Kidney epithelial cell (primary cell): ENCODE measurements at places on chromosomes 5 and 9. TPM values are rescaled to one million over a fixed set of nuclear protein-coding genes. Genes with fewer than 3 reads are reported as not detected.

GRCh38 chr5:64301566-64301965, 135.9 kb downstream of the RNF180 start:
- DNase-seq = no peak

DNA sequence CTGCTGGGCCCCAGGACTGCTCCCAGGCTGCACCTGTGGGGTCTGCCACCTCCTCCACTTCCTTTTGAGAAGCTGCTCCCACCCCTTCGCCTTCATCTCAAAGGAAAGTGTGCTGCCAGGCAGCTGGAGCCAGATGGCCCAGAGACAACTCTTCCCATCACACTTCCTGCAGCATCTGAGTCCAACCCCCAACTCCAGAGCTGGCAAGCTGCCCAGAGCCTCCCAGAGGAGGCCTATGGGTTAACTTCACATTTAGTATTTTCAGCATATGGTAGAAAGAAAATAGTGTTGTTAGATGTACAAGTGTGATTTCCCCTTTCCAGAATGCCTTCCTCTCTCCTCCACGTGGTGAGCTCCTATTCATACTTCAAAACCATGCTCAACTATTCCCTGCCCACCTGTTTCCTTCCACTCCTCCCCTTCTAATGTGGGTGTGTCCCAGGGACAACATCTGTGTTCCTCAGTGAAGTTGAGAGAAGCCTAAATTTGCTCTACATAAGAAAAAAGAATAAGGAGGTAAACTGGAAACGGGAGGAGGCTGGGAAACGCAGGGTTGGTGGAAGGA, 38.6 kb upstream of the KCNMB1 start:
- DNase-seq = no peak

GRCh38 chr5:137260820-137261695, 238.1 kb downstream of the SPOCK1 start:
- no peak for DNase-seq

GRCh38 chr9:69526699-69527098, 145.5 kb downstream of the APBA1 start:
- no peak for DNase-seq

GRCh38 chr9:37739222-37739621, 14.4 kb upstream of the TRMT10B start:
- no peak for DNase-seq

- DNase-seq = no peak
Measured at GRCh38 chr9:80094176-80094771, 522.5 kb downstream of the TLE4 start.

DNA sequence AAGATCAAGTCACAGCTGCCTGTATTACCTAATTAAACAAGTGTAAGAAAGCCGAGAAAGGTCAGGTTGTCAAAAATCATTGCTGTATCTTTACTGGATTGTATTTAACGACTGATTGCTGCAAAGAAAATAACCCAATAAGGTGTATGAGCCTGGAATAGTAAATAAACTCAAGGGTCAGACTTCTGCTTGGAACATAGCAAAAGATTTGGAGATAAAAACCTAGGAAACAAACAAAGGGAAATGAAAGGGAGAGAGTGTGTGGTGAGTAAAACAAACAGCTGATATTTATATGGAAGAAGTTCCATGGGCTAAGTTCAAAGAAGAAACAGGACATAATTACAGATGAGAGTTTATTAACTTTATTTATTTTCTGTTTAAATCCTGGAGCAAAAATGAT, 354.0 kb downstream of the TLR4 start:
- DNase-seq = no peak

DNA sequence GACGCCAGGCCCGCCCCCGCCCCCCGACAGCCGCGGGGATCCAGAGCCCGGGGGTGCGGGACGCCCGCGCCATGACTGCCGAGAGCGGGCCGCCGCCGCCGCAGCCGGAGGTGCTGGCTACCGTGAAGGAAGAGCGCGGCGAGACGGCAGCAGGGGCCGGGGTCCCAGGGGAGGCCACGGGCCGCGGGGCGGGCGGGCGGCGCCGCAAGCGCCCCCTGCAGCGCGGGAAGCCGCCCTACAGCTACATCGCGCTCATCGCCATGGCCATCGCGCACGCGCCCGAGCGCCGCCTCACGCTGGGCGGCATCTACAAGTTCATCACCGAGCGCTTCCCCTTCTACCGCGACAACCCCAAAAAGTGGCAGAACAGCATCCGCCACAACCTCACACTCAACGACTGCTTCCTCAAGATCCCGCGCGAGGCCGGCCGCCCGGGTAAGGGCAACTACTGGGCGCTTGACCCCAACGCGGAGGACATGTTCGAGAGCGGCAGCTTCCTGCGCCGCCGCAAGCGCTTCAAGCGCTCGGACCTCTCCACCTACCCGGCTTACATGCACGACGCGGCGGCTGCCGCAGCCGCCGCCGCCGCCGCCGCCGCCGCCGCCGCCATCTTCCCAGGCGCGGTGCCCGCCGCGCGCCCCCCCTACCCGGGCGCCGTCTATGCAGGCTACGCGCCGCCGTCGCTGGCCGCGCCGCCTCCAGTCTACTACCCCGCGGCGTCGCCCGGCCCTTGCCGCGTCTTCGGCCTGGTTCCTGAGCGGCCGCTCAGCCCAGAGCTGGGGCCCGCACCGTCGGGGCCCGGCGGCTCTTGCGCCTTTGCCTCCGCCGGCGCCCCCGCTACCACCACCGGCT, 1.0 kb downstream of the FOXE1 start:
- no peak for DNase-seq

GRCh38 chr9:118522093-118523028, 818.2 kb downstream of the TLR4 start:
- peak; percentile 23 for DNase-seq

DNA sequence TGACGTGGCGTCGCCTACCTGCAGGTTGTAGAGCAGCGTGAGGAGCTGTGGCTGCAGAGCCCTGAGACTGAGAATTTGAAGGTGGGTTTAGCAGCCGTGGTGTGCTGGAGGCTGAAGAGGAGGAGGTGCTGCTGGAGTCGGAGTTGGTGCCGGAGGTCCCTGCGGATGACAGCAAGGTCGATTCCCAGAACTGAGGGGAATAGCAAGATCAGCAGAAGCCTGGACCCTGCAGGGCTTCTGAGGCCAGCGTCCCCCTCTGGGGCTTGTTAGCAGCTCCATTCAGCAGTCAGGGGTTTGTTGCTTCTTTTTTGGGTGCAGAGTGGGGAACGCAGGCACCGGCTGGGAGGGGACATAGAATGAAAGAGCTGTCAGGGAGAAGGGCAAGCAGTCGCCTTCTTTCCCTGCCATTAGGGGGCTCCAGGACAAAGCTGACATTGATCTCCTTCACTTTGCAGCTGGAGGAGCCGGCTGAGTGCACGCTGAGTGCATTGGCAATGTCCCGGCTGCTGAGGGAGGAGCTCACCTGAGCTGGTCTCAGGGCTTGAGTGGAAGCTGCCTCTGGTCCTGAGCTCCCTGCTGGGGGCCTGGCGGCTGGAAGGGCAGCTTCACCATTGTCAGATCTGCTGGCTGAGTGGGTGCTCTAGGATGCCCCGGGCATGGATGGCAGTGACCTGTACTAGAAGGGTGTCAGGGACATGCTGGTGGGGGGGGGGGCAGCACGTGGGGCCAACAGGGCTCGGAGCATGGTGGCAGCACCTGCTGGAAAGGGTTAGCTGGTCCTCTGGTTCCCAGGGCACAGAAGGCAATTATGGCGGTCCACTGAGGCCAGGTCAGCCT, 20.8 kb downstream of the OBP2B start:
- DNase-seq = no peak

GRCh38 chr5:68330574-68330973, 115.0 kb downstream of the PIK3R1 start:
- DNase-seq = no peak

DNA sequence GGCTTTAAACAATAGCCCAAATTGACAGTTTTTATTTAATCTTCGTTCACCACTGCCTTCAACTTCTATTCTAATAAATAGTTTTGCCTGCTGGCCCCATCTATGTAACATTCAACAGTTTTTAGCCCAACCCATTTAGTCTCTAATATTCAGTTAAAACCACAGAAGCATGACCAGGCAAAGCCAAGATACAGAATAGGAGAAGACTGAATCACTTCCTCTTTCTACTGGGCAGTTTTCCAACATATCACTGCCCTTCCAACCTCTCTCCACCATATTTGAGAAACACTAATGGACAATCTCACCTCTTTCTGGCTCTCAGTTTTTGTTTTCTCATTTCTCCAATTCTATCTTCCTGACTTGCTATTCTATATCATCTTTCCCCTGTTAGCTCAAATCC, 352.9 kb downstream of the DNAH5 start:
- peak; percentile 48 for DNase-seq

DNA sequence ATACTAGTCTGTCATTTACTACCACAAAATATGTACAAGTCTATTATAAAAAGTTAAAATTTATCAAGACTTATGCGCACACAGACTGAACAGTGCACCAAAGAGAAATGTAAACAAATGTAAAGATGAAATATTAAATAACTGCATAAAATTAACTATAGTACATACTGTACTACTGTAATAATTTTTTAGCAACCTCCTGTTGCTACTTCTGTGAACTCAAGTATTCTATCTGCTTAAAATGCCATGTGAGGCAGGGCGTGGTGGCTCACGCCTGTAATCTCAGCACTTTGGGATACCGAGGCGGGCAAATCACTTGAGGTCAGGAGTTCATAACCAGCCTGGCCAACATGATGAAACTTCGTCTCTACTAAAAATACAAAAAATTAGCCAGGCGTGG, 13.8 kb upstream of the ISOC1 start:
- no peak for DNase-seq

- DNase-seq = no peak
Measured at GRCh38 chr5:43421450-43422133, 9.4 kb upstream of the CCL28 start.

DNA sequence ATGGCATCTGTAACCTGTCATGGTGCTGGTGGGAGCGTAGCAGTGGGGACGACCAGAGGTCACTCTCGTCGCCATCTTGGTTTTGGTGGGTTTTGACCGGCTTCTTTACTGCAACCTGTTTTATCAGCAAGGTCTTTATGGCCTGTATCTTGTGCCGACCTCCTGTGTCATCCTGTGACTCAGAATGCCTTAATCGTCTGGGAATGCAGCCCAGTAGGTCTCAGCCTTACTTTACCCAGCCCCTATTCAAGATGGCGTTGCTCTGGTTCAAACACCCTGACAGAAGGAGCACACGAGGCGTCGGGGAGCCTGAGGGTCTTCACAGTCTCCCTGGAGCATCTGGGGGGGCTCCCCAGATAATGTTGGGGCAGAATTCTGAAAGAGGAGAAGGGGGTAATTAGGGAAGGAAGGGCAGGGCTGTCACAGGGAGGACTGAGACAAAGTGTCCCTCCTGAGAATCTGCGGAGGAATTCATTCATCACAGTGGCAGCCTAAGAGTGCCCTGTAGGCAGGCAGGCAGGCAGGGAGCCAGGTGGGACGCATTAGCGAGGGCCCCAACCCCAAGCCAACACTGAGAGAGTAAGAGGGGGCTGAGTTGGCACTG, 21.3 kb upstream of the NCS1 start:
- no peak for DNase-seq

GRCh38 chr9:8287501-8287900, 487.9 kb upstream of the DMAC1 start:
- no peak for DNase-seq

DNA sequence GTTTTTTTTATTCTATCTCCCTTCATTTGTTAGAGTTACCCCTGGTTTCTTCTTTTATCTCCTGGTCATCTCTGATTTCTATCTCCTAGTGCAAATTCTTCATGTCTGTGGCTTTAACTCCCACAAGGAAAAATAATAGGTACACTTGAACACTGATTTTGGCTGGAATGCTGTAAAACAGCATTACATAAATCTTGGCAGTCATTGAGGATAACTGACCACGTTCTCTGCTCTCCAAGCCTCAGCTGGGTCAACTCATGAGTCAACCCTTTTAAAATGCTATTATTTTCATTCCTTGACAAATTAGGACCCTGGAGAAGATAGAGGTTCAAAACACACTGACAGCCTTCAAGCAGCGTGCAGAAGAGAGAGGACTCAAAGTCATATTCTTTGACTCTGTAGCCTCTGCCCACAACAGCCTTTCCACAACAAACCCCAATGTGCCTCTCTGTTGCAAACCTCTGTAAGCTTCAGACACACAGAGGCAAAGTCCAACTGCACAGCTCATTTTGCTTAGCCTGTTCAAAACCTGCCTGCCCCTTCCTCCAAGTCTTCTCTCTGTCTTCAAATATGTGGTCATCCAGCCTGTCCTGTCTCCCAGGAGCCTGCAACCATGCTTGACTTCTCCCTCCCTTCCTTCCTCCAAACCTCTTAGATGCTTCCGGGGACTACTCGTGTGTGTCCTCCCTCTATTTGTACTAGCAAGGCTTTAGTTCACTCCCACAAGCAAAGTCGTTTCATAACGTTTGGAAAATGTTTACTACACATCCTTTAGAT, 398.4 kb downstream of the MED10 start:
- no peak for DNase-seq

The PRDM9 gene
- 0.07 TPM in 1 of 2 replicates, not detected in the other for total RNA-seq

The STPG3 gene
- total RNA-seq = not detected in 2 replicates

The WDR38 gene
- not detected in 2 replicates for total RNA-seq

The SPINK7 gene
- not detected in 2 replicates for total RNA-seq

The ZNF658 gene
- 2.7 and 3.1 TPM in 2 replicates for total RNA-seq

The JAK2 gene
- total RNA-seq = 7.1 and 9.1 TPM in 2 replicates

The CRHBP gene
- not detected in 2 replicates for total RNA-seq

The PCDHGC5 gene
- 0.54 and 0.89 TPM in 2 replicates for total RNA-seq

The MLANA gene
- not detected in 2 replicates for total RNA-seq
